ENCODE measurements at places on chromosomes 2 and 18.

GRCh38 chr2:102081606-102082005 lies 60.9 kb upstream of the IL1R1 start:
- DNase-seq, result no peak

GRCh38 chr2:98539056-98539735 lies 69.1 kb downstream of the COA5 start:
- DNase-seq, result no peak

GRCh38 chr2:107419191-107419590 lies 407.5 kb upstream of the RGPD4 start:
- no peak for DNase-seq

DNA sequence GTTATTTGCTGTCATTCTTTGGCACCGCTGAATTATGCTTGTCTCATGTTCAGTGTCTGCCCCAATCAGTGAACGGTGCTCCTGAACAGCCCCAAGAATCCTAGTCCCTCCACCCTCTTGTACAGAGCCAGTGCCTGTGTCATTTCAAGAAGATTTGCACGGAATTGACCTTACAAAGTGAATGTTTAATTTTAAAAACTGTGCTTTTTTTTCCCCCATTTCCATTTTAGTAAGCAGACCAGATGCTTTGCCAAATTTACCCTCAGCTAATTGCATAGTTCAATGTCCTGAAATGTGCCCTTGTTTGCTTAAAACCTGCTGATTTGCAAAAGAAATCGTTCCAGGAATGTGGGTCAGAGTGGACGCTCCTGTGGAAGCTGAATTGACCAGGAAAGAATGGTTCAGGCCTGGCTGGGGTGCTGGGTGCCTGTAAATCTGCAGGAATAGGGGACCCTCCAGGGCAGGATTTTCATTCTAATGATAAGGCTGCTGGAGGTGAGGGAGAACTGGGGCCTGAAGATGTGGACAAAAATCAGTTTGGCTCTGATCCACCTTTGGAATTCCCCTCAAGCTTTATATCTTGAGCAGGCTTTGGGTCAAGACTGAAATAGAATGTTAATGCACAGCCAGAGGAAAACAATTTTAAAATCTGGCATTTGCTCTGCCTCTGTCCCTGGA lies 20.1 kb downstream of the TMEM17 start:
- no peak for DNase-seq

GRCh38 chr2:232697807-232698110 lies 628 bp downstream of the GIGYF2 start:
- DNase-seq, result no peak

DNA sequence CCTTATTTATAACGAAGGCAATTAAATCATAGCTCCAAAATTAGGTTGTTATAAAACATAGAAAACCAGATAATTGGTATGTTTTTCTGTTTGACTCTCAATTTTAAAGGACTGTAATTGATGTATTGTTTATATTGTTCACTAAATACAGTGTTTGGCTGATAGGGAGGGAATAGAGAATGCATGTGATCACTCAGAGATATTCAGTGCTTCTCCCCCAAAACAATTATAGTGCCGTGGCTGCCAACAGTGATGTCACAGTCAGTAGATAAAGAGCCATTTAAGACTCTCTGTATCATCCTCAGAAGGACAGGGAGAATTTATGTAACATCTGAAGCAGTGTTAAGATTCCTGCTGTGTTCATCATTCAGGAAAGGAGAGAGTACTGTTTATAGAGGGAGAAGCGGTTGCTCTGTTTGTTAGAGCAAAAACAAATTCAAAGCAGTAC lies 69.6 kb downstream of the PHLPP1 start:
- no peak for DNase-seq

GRCh38 chr2:85537600-85538506 lies 1.1 kb upstream of the MAT2A start:
- DNase-seq, result no peak

- no peak for DNase-seq
These were observed 157.8 kb downstream of the PIK3C3 start for GRCh38 chr18:42112657-42113420.

GRCh38 chr2:239953418-239954061 lies 71.6 kb downstream of the NDUFA10 start:
- DNase-seq, result no peak

DNA sequence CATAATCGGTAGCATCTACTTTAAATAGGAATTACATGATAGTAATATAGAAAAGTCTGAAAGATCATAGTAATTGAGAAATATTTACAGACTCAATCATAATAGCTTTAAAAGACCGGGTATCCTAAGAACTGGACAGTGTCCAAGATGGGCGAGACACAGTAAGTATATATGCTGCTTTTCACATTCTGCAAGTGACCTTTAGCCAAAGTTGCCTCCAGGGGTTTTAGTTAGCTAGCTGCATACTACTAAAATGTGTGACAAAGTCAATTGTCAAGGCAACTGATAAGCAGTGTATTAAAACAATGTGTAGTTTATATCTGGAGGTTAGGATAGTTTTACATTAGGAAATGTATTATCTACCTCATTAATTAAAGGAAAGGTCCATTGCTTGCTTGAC lies 24.6 kb downstream of the CD302 start:
- DNase-seq, result no peak

DNA sequence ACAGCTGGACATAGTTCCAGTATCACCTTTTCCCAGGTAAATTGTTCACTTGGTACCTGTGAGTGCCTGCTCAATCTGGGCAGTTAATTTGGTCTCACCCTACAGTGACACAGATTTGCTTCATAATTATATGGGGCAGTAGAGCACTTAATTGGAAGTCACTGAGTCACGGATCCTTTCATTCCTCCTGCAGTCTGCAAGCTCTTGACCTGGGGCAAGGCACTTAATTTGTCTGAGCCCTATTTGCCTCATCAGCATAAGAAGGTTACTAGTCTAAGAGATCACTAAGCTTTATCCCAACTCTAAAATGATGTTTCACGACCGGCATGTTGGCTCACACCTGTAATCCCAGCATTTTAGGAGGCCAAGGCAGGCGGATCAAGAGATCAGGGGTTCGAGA lies 8.9 kb downstream of the FBXO36 start:
- no peak for DNase-seq

GRCh38 chr2:75570948-75571729 lies 10.4 kb upstream of the EVA1A start:
- peak; percentile 72 for DNase-seq

DNA sequence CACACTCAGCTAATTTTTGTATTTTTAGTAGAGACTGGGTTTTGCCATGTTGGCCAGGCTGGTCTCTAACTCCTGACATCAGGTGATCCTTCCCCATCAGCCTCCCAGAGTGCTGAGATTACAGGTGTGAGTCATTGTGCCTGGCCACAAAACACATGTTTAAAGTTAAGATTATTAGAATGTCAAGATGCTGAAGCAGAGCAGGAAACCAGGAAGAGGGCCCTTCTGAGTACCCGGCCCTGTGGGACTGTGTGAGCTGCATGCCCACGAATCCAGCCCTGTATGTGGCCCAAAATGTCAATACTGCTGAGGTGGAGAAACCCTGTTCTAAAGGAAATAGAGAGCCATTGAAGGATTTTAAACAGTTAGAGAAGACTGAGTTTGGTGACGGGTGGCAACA lies 31.0 kb upstream of the REV1 start:
- no peak for DNase-seq

- DNase-seq, result no peak
These were observed 6.4 kb downstream of the BAZ2B start for GRCh38 chr2:159609811-159610549.

DNA sequence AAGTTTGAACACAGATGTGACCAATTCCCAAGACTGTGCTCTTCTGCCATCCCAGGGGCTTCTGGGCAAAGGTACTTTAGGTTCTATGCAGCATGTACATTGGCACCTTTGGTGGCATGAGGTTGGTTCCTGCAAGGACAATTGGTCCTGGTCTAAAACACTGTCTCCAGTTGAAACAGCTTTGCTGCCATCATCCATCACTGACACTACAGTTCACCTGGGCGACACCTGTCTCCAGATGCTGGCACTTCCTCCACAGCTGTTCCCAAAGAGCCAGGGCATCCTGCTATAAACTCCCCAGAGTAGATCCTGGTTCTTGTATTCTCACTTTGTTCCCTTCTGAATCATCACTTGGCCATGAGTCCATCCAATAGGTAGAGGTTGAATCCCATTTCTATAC lies 60.6 kb downstream of the FHOD3 start:
- no peak for DNase-seq

DNA sequence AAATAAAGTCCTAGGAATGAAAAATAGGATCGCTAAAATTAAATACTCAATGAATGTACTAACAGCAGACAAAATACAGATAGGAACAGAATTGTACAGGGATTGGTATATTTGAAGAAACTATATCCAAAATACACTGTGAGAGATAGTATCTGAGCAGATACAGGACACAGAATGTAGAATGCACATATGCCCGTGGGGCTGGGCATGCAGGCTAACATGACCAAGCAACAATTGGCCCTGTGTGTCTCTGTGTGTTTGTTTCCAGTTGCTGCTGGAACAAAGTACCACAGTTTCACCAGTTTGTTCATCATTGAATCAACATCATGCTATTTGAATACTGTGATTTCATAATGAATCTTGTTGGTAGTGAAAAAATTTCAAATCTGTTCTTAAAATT lies 127.6 kb downstream of the PMAIP1 start:
- no peak for DNase-seq

All from non-pigmented ciliary epithelial cell (primary cell).